ENCODE measurements at places on chromosomes 13 and 19.

DNA sequence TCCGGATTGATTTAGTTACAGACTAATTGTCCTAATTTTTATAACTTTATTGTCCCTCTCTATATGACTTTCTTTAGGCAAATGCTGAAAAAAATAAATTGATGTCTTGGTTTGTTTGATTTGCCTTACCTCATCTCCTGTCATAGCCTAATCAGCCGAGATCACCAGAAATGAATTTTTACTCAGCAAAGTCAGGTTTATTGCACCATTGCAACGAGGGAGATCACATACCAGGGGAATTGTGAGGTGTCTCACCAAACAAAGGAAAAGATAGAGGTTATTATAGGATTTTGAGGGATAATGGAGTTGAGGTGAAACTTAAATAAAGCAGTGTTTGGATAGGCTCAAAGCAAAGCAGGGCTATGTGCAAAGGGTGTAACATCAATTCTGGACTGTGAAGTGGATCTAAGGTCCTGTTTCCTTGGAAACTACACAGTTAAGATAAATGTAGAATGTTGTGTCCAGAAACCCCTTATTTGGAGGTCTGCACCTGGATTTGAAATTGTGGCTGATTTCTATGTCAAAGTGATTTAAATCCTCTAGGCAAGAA, 372.6 kb downstream of the OXGR1 start:
- no peak for DNase-seq

DNA sequence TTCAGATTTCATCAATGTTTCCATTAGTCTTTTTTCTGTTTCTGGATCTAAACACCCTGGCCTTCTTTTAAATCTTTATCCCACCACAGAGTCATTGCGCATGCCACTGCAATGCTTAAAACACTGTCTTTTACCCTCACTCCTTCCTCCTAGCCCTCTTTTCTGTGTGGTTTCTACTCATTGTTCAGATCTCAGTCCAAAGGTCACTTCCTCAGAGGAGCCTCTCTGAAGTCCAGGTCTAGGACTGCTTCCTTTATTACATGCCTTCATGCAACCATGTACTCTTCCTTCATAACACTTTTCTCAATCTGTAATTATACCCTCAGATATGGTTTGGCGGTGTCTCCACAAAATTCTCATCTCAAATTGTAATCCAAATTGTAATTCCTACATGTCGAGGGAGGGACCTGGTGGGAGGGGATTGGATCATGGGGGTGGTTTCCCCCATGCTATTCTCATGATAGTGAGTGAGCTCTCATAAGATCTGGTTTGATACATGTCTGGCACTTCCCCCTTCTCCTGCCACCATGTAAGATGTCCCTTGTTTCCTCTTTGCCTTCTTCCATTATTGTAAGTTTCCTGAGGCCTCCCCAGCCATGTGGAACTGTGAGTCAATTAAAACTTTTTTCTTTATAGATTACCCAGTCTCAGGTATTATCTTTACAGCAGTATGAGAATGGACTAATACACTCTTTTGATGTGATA, 808.9 kb downstream of the DIAPH3 start:
- no peak for DNase-seq

DNA sequence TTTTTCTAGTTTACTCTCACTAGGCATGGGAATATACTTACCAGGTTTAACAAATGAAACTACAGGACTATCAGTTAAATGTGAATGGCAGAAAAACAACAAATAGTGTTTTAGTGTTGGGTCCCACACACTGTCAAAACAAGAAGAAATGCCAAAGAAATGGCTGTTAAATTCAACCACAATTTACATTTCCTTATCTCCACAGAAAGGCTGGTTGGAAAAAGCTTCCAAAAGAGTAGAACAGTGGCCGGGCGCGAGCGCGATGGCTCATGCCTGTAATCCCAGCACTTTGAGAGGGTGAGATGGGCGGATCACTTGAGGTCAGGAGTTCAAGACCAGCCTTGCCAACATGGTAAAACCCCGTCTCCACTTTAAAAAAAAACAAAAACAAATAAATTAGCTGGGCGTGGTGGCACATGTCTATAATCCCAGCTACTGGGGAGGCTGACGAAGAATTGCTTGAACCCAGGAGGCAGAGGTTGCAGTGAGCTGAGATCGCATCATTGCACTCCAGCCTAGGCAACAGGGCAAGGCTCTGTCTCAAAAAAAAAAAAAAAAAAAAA, 66.5 kb downstream of the SERP2 start:
- no peak for DNase-seq

- DNase-seq = no peak
Observed at GRCh38 chr13:101949681-101950080, 452.2 kb downstream of the FGF14 start.

- DNase-seq = no peak
Observed at GRCh38 chr19:55071129-55071502, 4.6 kb upstream of the EPS8L1 start.

- no peak for DNase-seq
Observed at GRCh38 chr19:54493967-54494585, 8.6 kb upstream of the LAIR2 start.

Data from left lobe of liver (tissue), 2 donors.